Stimulated activated CD4-positive, alpha-beta T cell treated with anti-CD3 and anti-CD28 coated beads, Interleukin-2, amount 100 ng/mL, for 24 hours (primary cell): ENCODE measurements at places on chromosomes 5 and 9.

- DNase-seq = no peak
Measured at GRCh38 chr5:144585681-144586080, 415.0 kb downstream of the KCTD16 start.

GRCh38 chr5:104513121-104513602 is 950.6 kb upstream of the NUDT12 start:
- DNase-seq = no peak

DNA sequence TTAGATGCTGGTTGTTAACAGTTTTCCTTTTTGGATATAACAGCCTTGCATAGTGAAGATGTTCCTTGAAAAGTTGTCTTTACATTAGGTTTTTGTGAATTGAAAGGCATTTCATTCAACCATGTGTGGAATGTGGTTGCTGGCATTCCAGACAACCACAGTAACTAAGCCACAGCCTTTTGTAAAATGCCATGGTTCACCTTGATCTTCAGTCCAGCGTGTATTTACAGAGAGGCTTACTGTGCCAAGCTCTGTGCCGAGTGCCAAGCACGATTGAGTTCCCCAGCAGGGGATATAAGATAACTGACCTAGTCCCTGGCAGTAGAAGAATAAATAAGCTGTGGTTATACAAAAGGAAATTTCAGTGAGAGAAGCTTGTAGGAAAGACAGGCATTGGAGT is 4.9 kb downstream of the EXOSC2 start:
- no peak for DNase-seq

DNA sequence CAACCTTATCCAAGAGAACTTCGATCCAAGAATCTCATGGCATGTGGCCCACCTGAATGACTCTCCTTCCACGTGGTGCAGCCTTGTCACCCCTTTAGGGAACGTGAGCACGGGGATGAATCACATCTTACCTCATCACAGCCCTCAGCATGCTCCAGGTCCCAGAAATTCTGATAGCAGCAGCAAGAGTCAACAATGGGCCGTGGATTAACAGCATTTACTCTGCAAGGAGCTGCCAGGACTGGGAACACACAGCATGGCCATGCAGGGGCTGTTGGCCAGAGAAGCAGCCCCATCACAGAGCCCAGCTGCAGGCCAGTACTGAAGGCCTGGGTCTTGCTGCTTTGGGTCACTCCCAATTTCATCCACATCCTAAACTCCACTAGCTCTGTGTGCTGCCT is 150.4 kb downstream of the C5orf15 start:
- DNase-seq = no peak

DNA sequence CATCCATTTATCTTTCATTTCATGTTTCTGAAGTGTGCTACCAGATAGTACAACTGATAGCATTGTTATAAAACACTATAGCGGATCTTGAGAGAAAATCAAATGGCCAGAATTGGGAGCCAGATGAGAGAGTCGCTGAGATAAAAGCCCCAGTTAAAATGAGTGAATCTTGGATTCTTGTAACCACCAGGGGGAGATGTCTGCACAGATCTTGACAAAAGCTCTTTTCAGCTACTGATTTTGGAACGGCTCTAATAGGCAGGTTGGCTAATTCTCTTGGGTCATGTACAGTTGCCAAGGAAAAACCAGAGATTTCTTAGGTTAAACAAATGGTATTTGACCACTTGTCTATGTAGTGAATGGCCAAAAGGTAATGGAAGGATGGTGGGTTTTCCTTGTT is 21.7 kb downstream of the F2RL2 start:
- no peak for DNase-seq

DNA sequence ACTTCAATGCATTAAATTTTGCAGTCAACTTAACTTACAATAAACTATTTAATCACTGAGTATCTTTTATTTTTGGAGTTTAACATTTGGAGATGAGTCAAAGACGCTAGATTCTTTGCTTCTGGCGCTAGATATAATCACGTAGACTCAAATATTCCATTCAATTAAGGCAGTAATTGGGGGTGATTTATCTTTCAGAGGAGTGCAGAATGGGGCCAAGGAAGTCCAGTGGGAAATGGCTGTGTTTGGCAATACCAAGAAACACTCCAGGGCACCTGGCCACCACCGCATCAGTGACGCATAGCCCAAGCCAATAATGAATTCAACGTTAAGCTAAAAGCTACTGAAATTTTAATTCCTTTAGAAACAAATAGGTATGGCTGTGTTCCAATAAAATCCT is 81.2 kb downstream of the PHAX start:
- no peak for DNase-seq

- no peak for DNase-seq
Measured at GRCh38 chr5:141121985-141122384, 367 bp downstream of the PCDHB4 start.

DNA sequence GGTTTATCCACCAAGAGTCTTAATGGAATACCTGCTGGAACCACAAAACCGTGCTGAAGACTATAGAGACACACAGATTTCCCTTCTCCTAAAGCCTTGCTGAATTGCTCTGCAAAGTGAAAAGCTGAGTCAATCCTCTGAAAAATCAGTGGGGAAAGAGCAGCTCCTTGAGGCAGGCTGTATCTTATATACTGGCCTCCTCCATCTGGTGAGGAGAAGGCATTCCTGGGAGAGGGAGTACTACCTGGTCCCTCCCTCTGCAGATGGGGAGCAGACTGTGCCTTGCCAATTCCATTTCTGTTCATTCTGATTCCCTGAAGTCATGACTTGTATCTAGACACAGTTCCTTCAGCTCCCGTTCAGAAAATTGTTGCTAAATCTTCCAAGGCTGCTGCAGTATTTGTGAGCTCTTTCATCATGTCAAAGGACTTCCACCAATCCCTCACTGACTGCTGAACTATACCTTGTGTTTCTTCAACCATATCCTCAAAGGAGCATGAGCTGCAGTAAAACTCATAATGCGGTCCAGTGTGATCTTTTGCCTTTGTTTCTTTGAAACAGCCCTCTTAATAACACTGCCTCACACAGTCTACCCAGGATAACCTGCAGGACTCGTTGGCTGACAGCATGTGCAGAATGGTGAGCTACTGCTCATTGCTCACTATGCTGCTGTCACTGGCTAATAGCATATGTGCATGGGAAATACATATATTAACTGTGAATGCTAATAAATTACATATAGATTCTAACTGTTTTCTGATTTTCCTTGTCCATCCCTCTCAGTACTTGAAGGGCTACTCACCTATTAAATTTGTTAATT is 84.5 kb downstream of the FOXD1 start:
- DNase-seq = no peak

GRCh38 chr5:9655641-9656040 is 25.5 kb upstream of the TAS2R1 start:
- no peak for DNase-seq

GRCh38 chr9:14323985-14324650 is 10.2 kb upstream of the NFIB start:
- no peak for DNase-seq

DNA sequence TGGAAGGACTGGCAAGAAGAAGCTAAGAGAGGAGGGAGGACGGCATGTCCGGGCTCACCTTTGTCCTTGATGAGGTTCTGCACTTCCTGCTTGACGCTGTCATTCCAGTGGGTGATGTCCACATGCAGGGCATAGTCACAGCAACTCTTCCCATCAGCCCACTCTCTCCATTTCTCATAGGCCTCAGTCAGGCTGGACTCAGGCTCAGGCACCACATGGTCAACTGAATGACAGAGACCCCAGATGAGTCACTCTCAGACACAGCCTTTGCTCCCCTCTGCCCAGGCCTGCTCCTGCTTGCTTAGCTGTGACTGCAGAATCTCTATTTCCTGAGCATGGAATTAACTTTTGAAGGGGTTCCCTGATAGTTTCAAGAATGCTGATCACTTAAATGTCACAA is 94.2 kb downstream of the DPYSL3 start:
- no peak for DNase-seq

- no peak for DNase-seq
Measured at GRCh38 chr5:65871182-65871581, 55.2 kb upstream of the ERBIN start.

- no peak for DNase-seq
Measured at GRCh38 chr9:136740491-136740890, 2.2 kb downstream of the LCN10 start.

GRCh38 chr9:14418301-14418940 is 104.5 kb upstream of the NFIB start:
- DNase-seq = no peak

DNA sequence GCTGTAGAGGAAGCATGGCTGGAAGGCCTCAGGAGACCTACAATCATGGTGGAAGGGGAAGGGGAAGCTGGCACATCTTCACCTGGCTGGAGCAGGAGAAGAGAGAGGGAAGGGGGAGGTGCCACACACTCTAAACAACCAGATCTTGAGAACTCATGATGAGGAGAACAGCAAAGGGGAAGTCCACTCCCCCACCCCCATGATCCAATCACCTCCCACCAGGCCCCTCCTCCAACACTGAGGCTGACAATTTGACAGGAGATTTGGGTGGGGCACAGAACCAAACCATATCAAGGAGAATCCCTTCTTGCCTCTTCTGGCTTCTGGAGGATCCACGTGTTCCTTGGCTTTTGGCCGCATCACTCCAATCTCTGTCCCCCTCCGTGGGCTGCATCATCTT is 13.1 kb upstream of the CMBL start:
- DNase-seq = no peak

- no peak for DNase-seq
Measured at GRCh38 chr5:90949469-90950358, 391.1 kb downstream of the ADGRV1 start.

DNA sequence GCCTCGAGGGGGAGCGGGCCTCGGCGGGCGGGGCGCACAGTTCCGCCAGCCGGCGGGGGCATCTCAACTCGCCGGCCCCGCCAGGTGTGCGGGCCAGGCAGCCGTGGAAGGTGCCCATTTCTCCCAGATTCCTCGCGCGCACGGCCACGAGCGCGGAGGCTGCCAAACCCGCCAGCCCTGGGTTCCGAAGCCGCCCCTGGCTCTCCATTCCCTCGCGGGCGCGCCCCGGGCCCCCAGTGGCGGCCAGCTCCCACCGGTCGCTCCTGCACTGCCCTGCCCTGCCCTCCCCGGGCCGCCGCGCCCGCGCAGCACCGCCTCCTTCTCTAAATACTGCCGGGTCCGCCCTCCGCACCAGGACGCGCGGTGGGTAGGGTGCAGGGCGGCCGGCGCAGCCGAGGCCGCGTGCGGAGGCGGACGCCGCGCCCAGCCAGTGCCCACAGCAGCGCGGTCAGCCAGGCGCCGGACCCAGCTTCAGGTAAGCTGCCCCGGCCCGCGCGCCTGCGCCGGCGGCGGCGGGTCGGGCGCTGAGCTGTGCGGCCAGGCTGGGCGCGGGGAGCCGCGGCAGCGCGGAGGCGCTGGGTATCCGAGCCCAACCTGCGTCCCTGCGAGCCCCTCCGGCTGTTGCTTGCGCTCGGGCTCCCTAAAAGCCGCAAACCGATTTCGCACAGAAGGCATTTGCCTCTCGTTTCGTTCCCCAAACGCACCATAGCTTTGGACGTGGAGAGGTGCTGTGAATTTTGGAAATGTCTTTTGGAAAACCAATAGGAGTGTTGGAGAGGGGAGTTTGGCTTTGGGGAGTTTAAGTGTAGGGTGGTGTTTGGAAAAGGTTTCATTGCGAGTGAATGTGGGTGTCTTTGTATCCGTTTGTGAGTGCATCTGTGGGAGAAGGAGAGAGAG is at the start of gene TMEM171:
TSS of gene TMEM171 (plus strand) at position 354 of the 897 bp plus-strand sequence. CDS start 2,799 bp downstream, outside the sequence.
- no peak for DNase-seq

- peak; percentile 57 for DNase-seq
Measured at GRCh38 chr9:133683586-133684120, 47.5 kb downstream of the DBH start.

GRCh38 chr5:87069974-87070608 is 197.6 kb upstream of the RASA1 start:
- DNase-seq = no peak

DNA sequence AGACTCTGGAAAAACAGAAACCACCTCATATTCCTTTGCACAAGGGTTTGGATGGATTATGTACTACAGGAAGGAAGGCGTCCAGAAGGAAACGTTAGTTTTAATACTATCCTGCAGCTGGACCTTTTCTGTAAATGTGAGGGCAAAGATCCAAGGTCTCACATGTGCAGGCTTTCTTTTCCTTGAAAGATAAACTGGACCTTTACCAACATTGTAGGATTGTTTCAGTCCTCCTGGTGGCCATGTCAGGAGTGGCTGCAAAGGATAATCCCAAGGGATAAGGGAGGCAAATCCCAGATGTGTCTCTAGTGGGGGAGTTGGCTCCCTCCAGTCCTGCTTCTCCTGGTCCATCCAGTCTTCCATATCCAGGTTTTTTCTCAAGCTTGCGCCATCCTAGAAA is 397.5 kb downstream of the HTR1A start:
- DNase-seq = no peak

GRCh38 chr9:38337706-38338264 is 54.7 kb upstream of the ALDH1B1 start:
- DNase-seq = no peak

- no peak for DNase-seq
Measured at GRCh38 chr5:173514661-173515060, 101.8 kb downstream of the BOD1 start.

DNA sequence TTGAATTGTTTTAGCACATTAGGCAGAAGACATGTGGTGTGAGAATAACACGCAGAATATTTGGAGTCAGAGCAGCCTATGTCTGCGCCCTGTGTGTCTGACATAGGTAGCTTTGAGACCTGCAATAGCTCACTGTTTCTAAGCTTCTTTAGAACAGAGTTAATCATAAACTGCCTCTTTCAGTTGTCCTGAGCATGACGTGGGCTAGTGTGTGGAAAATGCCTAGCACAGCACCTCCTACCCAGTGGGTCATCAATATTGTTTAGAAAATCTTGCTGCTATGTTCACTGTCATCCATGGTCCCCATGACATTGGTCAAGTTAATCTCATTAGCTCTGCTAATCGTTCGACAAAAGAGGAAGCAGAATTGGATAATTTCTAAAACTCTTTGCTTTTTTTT is 357.4 kb upstream of the SGCD start:
- no peak for DNase-seq

DNA sequence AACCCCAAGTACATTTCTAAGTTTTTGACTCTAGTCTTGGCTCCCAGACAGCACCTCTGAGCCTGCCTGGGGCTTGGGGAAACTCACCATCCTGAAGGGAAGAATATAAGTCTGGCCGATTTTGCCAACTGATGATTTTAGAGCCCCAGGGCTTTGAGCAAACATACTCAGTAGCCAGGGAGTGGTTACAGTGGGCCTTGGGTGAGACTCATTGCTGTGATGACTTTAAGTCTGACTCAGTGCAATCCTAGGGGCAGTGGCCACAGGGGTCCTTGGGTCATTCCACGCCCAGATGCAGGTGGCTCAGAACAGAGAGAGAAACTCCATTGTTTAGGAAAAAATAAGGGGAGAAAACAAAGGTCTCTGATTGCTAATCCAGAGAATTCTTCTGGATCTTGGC is 312.0 kb upstream of the EDIL3 start:
- DNase-seq = no peak

- DNase-seq = no peak
Measured at GRCh38 chr9:36320466-36320865, 62.2 kb upstream of the GNE start.
